Activated naive CD4-positive, alpha-beta T cell treated with anti-CD3 and anti-CD28 coated beads for 36 hours (primary cell): ENCODE measurements at places on chromosomes 13 and 19. TPM values are rescaled to one million over a fixed set of nuclear protein-coding genes. Genes with fewer than 3 reads are reported as not detected.
A peak's percentile ranks its signal among the peaks of the same experiment; 100 is the strongest.

GRCh38 chr19:41995959-41996797 lies 2.1 kb upstream of the ATP1A3 start:
- H3K36me3 ChIP-seq = no peaks in the 10 kb centered on the region
- H3K27ac ChIP-seq = no peak overlapping the region
- peaks cover 27% of the 10 kb centered on the region for H3K4me1 ChIP-seq
- DNase-seq = no peak
- H3K27me3 ChIP-seq = peaks cover 53% of the 10 kb centered on the region
- H3K4me3 ChIP-seq = no peak overlapping the region

GRCh38 chr19:27762933-27763332 lies 1450.0 kb downstream of the UQCRFS1 start:
- DNase-seq = no peak
- H3K4me1 ChIP-seq = no peaks in the 10 kb centered on the region

- H3K4me1 ChIP-seq = peaks cover 9% of the 10 kb centered on the region
- no peak overlapping the region for H3K27ac ChIP-seq
- H3K36me3 ChIP-seq = no peaks in the 10 kb centered on the region
- DNase-seq = no peak
- H3K4me3 ChIP-seq = no peak overlapping the region
Observed at GRCh38 chr19:31313291-31314030, 35.8 kb downstream of the TSHZ3 start.

- H3K36me3 ChIP-seq = no peaks in the 10 kb centered on the region
- no peaks in the 10 kb centered on the region for H3K27me3 ChIP-seq
- H3K4me3 ChIP-seq = no peak overlapping the region
- no peak for DNase-seq
Observed at GRCh38 chr19:3798137-3798536, 12.0 kb upstream of the MATK start.

DNA sequence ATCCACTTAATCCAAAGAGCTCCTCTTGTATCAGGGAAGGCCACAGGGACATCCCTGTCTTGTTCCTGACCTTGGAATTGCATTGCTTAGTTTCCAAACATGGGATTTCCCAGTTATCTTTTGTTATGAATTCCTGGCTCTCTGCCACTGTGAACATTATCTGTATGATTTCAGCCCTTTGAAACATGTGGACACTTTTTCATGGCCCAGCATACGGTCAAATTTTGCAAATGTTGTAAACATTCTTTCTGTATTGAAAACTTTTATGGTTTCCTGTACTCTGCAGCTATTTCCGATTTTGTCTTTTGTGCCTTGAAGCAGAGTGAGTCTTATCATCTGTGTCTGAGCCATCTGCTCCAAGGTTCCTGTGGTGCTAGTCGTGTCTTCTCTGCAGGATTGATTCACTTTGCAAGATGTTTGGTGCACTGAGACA lies 4.5 kb upstream of the CFAP97D2 start:
- H3K4me1 ChIP-seq = peaks cover 20% of the 10 kb centered on the region
- H3K4me3 ChIP-seq = no peak overlapping the region
- no peak overlapping the region for H3K27ac ChIP-seq

DNA sequence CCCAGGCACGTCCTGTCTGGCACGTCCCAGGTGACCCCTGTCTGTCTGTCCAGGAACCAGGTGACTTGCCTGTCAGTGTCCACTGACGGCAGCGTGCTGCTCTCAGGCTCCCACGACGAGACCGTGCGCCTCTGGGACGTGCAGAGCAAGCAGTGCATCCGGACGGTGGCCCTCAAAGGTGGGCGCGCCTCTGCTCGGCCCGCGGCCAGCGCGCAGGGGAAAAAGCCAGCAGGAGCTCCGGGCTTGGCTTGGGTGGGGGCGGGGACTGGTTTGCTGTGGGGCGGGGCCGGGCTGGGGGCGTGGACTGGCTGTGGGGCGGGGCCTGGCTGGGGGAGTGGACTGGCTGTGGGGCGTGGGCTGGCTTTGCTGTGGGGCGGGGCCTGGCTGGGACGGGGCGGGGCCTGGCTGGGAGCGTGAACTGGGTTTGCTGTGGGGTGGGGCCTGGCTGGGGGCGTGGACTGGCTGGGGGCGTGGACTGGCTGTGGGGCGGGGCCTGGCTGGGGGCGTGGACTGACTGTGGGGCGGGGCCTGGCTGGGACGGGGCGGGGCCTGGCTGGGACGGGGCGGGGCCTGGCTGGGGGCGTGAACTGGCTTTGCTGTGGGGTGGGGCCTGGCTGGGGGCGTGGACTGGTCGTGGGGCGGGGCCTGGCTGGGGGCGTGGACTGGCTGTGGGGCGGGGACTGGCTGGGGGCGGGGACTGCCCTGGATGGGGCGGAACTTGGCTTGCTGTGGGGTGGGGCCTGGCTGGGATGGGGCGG lies 7.2 kb downstream of the WDR18 start:
- H3K27me3 ChIP-seq = no peaks in the 10 kb centered on the region
- no peak overlapping the region for H3K4me3 ChIP-seq
- H3K36me3 ChIP-seq = peaks cover 15% of the 10 kb centered on the region
- peaks cover 8% of the 10 kb centered on the region for H3K4me1 ChIP-seq
- no peak overlapping the region for H3K27ac ChIP-seq
- DNase-seq = peak; percentile 71

The ETV2 gene
- total RNA-seq = 0.84 TPM

- no peak overlapping the region for H3K4me3 ChIP-seq
- no peak overlapping the region for H3K27ac ChIP-seq
- no peaks in the 10 kb centered on the region for H3K27me3 ChIP-seq
- H3K36me3 ChIP-seq = peaks cover 3% of the 10 kb centered on the region
- H3K4me1 ChIP-seq = peaks cover under 1% of the 10 kb centered on the region
Observed at GRCh38 chr13:74372511-74372910, 238.3 kb upstream of the KLF12 start.

The MRI1 gene
- 14.0 TPM for total RNA-seq

The FUT1 gene
- total RNA-seq = 0.12 TPM

The SLC10A2 gene
- not detected for total RNA-seq

GRCh38 chr13:44404261-44405132 lies 30.9 kb downstream of the SERP2 start:
- H3K27me3 ChIP-seq = peaks cover 9% of the 10 kb centered on the region
- H3K36me3 ChIP-seq = no peaks in the 10 kb centered on the region
- DNase-seq = no peak

DNA sequence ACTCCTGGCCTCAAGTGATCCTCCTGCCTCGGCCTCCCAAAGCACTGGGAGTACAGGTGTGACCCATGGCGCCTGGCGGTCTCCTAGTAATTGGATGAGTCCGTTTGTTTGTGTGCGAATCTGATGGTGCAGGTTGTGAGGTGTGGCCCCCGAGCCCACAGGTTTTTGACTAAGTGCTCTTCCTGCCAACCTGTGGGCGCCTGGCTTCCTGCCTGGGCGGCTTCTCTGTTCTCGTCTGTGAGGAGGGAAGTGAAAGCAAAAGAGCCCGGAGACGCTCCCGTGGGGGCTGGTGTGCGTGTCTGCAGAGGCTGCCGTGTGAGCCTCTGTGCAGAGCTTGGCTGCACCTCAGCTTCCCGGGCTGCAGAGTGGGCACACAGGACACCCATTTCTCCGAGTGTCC lies 10.0 kb downstream of the ARHGAP45 start:
- H3K27me3 ChIP-seq = no peaks in the 10 kb centered on the region
- peak overlapping the region; percentile 64 for H3K4me3 ChIP-seq
- peaks cover 72% of the 10 kb centered on the region for H3K4me1 ChIP-seq

DNA sequence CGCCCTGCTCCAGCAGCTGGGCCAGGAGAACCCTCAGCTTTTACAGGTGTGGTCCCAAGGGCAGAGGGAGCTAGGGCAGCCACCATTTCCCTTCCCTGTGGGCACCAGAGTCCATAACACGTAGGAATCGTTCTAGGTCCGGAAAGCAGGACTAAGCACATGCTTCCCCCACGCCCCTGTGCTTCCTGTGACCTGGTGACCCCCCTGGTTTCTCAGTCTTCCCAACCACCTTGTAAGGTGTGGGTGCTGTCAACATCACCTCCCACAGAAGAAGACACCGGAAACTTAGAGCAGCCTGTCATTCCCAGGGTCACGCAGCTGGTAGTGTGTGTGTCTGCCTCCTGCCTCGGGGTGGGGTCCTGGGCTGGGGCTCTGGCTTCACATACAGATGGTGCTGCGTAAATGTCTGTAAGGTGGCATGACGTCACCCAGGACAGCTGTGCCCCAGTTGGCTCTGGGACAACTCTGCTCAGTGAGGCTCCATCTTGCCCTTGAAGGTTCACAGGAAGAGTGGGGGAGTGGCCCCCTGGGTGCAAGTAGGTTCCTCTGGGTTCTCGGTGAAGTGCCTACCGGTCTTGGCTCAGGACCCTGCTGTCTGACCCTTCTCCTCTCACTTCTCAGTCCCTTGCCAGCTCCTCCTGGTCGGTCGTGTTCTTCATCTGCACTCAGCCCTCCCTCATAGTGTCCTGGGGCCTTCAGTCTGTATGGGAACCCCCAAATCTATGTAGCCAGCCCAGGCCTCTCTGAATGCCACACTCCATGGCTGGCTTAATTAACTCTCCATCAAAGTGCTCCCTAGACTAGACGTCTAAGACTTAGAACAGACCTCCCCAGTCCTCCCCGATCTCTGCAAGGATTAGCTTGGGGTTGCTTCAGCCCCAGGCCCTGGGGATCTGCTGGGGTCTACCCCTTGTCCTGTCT lies 4.0 kb downstream of the RAD23A start:
- H3K4me1 ChIP-seq = peaks cover 52% of the 10 kb centered on the region
- H3K36me3 ChIP-seq = peaks cover 64% of the 10 kb centered on the region
- no peak overlapping the region for H3K4me3 ChIP-seq
- DNase-seq = no peak
- H3K27me3 ChIP-seq = no peaks in the 10 kb centered on the region

GRCh38 chr19:11131471-11131870 lies 24.1 kb downstream of the SPC24 start:
- no peak overlapping the region for H3K27ac ChIP-seq
- H3K4me3 ChIP-seq = no peak overlapping the region
- H3K4me1 ChIP-seq = no peaks in the 10 kb centered on the region

- H3K36me3 ChIP-seq = peaks cover 15% of the 10 kb centered on the region
- no peaks in the 10 kb centered on the region for H3K27me3 ChIP-seq
- H3K4me1 ChIP-seq = peaks cover 27% of the 10 kb centered on the region
- peak overlapping the region; percentile 90 for H3K27ac ChIP-seq
Observed at GRCh38 chr19:39479916-39480315, 722 bp upstream of the TIMM50 start.

DNA sequence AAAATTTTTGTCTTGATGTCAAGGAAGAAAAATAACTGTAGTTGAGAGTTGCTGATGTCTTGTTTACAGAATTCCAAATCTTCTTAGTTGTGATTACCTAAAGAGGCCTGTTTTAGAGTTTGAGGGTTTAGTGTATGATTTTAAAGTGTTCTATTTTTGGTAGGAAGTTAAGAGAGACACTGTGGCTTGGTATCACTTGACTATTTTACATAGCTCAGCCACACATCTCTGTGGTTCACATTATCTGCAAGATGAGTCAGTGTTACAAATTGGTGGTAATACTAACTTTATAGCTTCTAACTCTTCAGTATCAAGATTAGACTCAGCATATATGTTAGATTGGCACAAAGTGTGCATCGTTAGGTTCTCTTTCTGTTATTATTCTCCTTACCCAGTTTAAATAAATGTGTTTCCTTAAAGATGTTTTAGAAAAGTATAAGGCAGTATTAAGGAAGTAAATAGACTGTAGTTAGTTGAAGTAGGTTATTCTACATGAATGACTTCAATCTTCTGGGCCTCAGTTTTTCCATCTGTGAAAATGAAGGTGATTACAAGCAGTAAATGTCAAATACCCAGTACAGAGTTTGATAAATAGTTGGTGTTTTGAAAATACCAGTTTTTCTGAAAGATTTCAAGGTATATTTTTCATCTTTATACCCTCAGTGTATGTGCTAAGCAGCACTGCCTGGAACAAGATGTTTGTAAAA lies 33.4 kb downstream of the COG6 start:
- H3K27ac ChIP-seq = peak overlapping the region; percentile 56
- H3K36me3 ChIP-seq = peaks cover 8% of the 10 kb centered on the region
- H3K27me3 ChIP-seq = no peaks in the 10 kb centered on the region
- peak; percentile 4 for DNase-seq
- H3K4me1 ChIP-seq = peaks cover 11% of the 10 kb centered on the region
- H3K4me3 ChIP-seq = no peak overlapping the region

- peak overlapping the region; percentile 85 for H3K27ac ChIP-seq
- peaks cover 3% of the 10 kb centered on the region for H3K36me3 ChIP-seq
- H3K4me3 ChIP-seq = peak overlapping the region; percentile 82
- no peaks in the 10 kb centered on the region for H3K27me3 ChIP-seq
- DNase-seq = peak; percentile 58
- peaks cover 19% of the 10 kb centered on the region for H3K4me1 ChIP-seq
Observed at GRCh38 chr19:1650650-1651567, 1.5 kb downstream of the TCF3 start.

DNA sequence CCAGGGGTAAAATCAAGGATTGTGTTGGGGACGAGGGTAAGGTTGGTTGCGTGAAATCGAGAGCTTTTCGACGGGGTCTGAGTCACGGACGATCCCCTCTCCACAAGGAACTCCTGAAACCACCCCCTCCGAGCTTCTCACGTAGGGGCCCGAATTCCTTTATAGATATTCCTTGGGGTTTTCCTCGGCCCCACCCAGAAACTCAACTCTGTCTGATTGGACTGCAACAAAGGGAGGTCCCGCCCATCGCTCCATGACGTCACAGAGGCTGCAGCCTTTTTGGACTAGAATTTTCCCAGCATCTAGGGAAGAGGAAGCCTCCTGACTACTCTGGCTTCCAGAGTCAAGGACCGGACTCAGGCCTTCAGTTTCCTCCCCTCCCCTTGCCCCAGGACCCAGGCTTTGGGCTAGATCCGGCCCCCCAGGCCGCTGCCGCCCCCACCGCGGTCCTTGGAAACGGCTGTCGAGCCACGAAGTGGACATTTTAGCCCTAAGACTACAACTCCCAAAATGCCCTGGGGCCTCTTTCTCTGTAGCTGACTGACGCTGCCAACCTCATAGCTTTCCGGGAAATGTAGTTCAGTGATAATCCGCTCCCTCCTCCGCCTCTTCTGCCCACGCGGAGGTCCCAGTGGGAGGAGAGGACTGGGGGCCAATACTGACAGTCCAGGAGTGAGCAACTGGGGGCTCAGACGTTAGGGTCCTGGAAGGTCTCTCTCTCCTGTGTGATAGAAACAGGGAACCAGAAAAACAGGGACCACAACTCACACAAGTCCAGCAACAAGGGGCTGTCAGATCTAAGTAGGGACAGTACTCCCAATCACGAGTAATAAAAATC lies at the start of gene IZUMO1:
TSS of gene IZUMO1 (minus strand) at position 172 of the 838 bp plus-strand sequence. CDS start 1,050 bp downstream, outside the sequence.
- H3K27ac ChIP-seq = no peak within 1 kb of the TSS
- H3K27me3 ChIP-seq = peaks cover 12% of the 10 kb centered on the region

- H3K27me3 ChIP-seq = no peaks in the 10 kb centered on the region
- H3K27ac ChIP-seq = no peak overlapping the region
- H3K36me3 ChIP-seq = peaks cover 7% of the 10 kb centered on the region
- DNase-seq = no peak
- peaks cover 54% of the 10 kb centered on the region for H3K4me1 ChIP-seq
Observed at GRCh38 chr19:14142262-14143190, 6.1 kb upstream of the ASF1B start.

DNA sequence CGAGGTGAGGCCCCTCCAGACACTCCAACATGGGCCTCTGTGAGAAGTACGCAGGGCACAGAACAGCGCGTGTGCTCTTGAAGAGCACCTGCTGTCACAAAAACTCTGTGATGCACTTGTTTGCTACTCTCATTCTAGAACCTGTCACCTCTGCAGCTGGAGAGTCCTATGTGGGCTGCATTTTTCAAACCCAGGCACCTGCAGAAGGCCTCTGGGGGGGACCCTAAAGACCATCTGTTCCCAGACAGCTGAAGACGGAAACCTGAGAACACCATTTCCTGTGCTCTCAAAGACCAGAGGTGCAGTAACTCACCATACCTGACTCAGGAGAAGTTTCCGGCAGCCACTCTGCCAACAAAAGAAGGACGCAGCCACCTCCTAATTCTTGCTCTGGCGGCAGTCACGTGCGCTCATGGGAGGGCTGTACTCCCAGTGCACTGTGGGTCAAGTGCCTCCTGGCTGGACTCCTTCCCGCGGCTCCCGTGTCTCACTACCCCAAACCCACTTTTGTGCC lies 28.1 kb downstream of the RANBP3 start:
- H3K27me3 ChIP-seq = no peaks in the 10 kb centered on the region
- H3K4me3 ChIP-seq = peak overlapping the region; percentile 71
- H3K4me1 ChIP-seq = peaks cover 91% of the 10 kb centered on the region
- H3K36me3 ChIP-seq = peaks cover 32% of the 10 kb centered on the region
- peak overlapping the region; percentile 96 for H3K27ac ChIP-seq
